ENCODE measurements at places on chromosomes 1 and 21. TPM values are rescaled to one million over a fixed set of nuclear protein-coding genes. Genes with fewer than 3 reads are reported as not detected.

The PRKAA2 gene
- 3.7 TPM for total RNA-seq

The AUNIP gene
- total RNA-seq: 1.5 TPM

The RPE65 gene
- total RNA-seq: not detected

- no peak for DNase-seq
These were observed 5.7 kb downstream of the SYT2 start for GRCh38 chr1:202704601-202705000.

GRCh38 chr1:216057947-216058346 is 365.3 kb downstream of the USH2A start:
- DNase-seq: no peak
